Kidney tubule cell (primary cell): ENCODE measurements at places on chromosomes 5 and 9.

DNA sequence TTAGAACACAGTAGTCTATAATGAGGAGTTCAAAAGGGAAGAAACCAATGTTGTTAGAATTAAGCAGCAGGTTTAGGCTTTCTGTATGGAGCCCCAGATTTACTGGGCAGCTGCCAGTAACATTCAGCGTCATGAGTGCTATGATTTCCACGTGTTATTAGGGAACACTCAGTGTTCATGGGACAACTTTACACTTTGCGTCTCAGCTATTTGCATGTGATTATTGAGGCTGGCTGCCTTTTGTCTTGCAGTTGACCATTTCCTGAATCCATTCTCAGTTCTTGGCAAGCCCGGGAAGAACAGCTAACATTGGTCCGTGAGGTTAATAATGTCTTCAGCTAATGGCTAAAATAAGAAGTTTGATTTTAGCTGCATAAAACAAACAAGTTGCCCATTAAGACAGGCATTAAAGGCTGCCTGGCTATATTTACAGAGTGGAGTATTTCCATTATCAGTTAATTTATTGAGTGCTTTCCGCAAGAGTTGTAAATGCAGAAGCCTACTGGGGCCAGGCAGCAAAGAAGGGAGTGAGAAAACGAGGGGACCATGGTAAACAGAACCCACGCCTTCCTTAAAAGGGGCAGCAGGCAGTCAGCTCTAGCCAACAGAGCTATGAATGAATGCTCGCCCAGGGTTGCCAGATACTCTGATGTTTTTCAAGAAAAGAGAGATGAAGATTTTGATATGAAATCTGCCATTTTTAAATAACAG lies 120.9 kb downstream of the PIP5K1B start:
- DNase-seq, result no peak

- peak; percentile 48 for DNase-seq
These were observed 319.4 kb downstream of the TLR4 start for GRCh38 chr9:118023644-118024043.

DNA sequence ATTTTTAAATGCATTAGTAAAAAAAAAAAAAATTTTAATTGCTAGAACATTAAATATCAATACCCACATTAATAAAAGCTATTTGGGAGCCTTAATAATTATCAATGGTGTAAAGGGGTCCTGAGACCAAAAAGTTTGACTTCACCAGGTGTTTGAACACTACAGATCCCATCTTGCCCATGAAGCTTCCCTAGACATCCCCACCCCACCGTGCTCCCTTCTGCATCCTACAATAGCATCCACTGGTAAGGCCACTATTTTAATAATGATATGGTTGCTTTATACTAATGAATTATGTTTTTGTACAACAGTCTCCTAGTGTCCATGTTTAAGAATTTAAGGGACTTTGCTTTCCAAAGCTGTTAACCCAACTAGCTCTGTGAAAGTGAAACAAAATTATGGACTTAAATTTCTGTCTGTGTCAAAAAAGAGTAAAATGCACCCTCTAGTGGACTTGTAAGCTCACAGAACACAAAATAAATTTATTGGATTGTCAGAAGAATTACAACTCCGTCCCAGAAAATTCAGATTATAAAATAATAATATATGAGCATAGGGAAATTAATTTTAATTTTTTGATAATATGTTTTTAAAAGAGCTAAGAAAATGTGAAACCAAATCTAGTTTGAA lies 76.0 kb downstream of the ARL15 start:
- peak; percentile 40 for DNase-seq

DNA sequence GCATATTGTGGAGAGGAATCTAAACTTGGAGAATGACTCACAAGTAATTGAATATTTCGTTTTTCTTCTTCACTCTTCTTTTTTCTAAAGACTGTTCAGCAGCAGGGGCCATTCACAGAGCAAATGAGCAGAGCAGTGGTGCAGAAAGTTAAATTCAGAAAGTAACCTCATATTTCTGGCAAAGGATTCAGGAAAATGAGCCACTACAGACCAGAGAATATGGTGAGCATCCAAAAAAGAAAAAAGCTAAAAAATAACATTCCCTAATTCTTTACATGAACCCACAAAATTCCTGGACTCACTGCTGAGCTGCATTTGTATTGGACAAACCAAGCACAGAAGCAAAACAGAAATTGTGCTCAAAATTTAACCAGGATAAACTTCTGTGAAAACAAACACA lies 1486.8 kb upstream of the C9orf72 start:
- DNase-seq, result no peak

- DNase-seq, result no peak
These were observed 248.9 kb downstream of the CRB2 start for GRCh38 chr9:123604861-123605260.

DNA sequence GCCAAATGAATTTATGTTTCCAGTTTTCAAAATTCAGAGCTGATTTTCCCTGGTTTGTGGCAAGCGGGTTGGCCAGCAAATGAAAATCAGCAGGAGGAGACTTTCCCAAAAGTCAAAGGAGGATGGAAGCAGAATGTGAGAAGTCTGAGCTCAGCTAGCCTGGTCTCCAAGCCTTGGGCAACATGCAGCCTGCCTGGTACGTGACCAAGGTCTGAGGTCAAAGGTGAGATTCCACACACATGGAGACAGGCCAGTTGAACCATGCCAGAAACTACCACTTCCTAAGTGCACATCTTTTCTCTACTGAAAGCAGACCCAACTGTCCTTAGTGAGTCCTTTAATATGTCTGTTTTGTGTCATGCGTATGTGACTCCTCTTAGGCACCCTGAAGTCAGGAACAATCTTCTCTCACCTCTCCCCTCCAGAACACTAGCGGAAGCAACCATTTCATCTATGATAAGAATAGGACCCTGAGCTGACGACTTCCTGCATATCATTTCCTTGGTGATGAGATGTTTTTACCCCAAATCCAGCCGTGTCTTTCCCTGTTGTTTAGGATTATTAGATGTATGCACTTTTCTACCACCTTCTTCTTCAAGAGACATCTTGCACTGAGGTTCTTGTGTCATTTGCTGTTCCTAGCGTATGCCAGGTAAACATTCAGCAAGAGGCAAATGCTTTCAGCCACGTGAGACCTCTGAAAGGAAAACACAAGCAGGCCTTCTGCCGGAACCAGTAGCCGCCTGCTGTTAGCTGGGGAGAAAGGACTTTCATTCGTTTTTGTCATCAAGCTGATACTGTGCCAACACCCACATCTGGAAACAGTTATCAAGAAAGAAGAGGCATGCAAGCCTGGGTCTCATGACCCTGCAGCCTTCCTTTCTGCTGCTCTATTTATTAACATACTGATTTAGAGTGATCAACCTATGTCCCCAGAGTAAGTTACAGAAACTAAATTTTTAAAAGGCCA lies 9.7 kb upstream of the TGFBI start:
- DNase-seq, result peak; percentile 15

GRCh38 chr5:5782402-5782801 lies 359.9 kb downstream of the ICE1 start:
- DNase-seq, result no peak

DNA sequence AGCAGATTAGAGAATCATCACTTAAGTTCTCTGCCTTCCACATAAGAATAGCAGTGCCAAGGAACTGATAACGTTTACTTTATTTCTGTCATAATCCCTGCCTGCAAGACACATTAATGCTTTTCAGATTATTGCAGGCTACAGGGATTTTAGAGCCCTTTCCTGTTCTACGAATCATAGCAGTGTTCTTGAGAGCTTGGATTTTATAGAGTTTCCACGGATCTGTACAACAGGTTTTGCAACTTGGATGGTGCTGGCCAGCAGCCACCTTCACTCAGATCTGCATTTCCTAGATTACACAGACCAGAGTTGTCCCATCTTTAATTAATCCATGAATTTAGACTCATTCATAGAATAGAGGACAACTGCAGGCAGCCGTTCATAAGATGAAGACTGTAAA lies 38.1 kb downstream of the SLC12A2 start:
- DNase-seq, result no peak

GRCh38 chr5:1045960-1046560 lies 37.5 kb downstream of the NKD2 start:
- no peak for DNase-seq

DNA sequence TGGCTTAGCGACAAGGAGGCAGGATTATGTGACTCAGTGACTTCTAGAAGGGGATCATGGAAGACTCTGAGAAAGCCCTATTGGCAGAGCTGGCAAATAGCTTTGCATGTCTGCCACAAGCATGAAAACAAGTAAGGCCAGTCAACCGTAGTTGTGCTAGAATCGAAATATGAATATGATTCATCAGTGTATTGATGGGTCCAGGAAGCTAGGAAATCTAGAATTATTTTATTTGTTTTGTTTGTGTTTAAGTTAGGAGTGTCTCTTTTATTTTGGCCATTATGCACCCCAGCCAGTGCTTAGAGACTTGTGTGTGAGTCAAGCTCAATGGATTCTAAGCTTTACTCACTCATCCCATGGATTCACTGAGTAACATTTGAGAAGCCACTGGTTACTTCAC lies 3.8 kb upstream of the ITGA2 start:
- peak; percentile 66 for DNase-seq

DNA sequence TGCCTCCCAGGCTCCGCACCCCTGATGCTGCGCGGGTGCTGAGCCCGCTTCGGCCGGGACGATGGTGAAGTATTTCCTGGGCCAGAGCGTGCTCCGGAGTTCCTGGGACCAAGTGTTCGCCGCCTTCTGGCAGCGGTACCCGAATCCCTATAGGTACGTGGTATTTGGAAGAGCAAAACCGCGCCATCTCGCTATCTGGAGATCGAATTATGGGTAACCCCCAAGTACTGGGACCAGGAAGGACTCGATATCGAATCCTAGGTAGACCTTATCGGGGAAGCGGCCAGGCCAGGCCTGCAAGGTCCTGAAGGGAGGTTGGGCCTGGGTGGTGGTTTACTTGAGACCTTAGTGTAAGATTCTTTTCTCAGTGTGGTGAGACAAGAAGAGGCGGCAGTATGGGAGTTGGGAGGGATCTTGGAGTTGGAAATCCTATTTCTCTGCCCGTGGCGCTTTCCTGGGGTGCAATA lies 359 bp downstream of the PRELID1 start:
- peak; percentile 17 for DNase-seq

GRCh38 chr5:80170117-80170535 lies 85.7 kb downstream of the SERINC5 start:
- DNase-seq, result no peak

GRCh38 chr5:148687427-148687826 lies 33.1 kb upstream of the HTR4 start:
- DNase-seq, result peak; percentile 53

DNA sequence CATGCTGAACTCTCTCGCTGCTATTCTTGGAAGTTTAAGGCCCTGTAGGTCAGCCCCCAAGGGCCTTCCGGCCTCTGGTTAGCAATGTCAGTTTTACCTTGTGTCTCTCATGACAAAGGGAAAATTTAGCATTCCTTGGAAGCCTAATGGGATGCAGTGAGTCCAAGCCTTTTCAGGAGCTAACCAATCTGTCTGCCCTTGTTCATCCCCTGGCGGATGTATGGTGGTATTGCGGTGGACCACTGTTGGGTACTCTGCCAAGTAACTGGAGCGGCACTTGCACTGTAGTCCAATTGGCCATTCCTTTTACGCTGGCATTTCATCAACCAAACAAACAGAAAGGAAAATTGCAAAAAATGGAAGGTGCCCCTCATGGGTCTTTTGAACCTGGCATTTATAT lies 318.4 kb upstream of the NMUR2 start:
- no peak for DNase-seq

DNA sequence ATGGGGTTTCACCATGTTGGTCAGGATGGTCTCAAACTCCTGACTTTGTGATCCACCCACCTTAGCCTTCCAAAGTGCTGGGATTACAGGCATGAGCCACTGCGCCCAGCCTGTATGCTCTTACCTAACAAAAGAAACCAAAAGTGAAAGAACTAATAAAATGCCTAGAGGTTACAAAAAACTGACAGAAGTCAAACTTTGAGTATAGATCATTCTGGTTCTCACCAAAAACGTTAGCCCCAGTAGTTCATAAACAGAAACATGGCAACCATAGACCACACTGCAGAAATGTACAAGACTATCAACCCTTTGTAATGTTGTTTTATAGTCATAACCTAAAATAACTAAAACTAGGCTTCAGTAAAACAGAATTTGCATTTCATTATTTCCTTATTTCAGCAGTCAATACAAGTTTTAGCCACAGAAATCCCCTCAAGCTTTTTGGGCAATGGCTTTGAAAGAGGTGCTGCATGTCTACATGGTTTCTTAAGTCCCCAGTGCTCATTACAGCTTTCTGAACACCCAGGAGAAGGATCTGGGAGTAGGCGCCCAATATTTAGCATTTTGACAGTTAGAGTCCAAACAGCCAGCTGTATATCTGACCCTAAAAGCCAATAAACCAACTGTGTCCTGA lies 72.5 kb downstream of the EPB41L4A start:
- no peak for DNase-seq

DNA sequence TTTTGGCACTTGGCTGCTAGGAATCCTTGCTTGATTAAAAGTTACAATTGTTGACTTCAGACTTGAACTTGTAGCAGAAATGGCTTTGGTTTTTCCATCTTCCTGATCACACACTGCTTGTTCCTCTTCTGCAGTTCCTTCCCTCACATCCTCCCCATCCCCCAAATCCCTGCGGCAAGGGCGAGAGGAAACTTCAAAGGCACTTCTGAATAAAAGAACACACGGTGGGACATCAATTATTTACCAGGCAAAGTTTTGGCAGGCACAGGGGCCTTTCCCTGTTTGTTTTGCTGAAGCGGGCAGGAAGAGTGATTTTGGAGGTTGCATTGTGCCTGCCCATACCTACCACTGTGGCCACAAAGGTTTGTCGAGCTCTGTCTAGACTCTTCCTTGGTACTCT lies 260.9 kb downstream of the KIF4B start:
- no peak for DNase-seq

GRCh38 chr5:115583474-115583873 lies 18.8 kb downstream of the TICAM2 start:
- peak; percentile 83 for DNase-seq

- no peak for DNase-seq
These were observed 16.1 kb downstream of the CCT5 start for GRCh38 chr5:10266137-10266536.

- no peak for DNase-seq
These were observed 8.6 kb downstream of the GOLGA1 start for GRCh38 chr9:124932333-124932732.

- DNase-seq, result no peak
These were observed 59.1 kb upstream of the CAMK4 start for GRCh38 chr5:111165058-111165457.

GRCh38 chr9:19698960-19699359 lies 89.9 kb downstream of the SLC24A2 start:
- no peak for DNase-seq

- DNase-seq, result peak; percentile 49
These were observed 189.3 kb upstream of the MAST4 start for GRCh38 chr5:66406761-66407336.

- no peak for DNase-seq
These were observed 59.3 kb upstream of the RNU6ATAC start for GRCh38 chr9:134223591-134224122.

GRCh38 chr9:134316449-134317160 lies 9.7 kb upstream of the RXRA start:
- DNase-seq, result no peak

GRCh38 chr9:95815133-95815532 lies 60.4 kb upstream of the ERCC6L2 start:
- peak; percentile 19 for DNase-seq
